Cortex of kidney (tissue), 1 donor: ENCODE measurements at places on chromosomes 13 and 19.

GRCh38 chr13:46580362-46580839 is 27.4 kb downstream of the LRCH1 start:
- DNase-seq, result no peak

- no peak for DNase-seq
Observed at GRCh38 chr19:48991873-48992580, 1.1 kb downstream of the GYS1 start.

GRCh38 chr13:113053801-113054604 is 51.6 kb upstream of the F7 start:
- DNase-seq, result no peak

GRCh38 chr19:275958-276646 is 15.1 kb downstream of the PLPP2 start:
- DNase-seq, result no peak

DNA sequence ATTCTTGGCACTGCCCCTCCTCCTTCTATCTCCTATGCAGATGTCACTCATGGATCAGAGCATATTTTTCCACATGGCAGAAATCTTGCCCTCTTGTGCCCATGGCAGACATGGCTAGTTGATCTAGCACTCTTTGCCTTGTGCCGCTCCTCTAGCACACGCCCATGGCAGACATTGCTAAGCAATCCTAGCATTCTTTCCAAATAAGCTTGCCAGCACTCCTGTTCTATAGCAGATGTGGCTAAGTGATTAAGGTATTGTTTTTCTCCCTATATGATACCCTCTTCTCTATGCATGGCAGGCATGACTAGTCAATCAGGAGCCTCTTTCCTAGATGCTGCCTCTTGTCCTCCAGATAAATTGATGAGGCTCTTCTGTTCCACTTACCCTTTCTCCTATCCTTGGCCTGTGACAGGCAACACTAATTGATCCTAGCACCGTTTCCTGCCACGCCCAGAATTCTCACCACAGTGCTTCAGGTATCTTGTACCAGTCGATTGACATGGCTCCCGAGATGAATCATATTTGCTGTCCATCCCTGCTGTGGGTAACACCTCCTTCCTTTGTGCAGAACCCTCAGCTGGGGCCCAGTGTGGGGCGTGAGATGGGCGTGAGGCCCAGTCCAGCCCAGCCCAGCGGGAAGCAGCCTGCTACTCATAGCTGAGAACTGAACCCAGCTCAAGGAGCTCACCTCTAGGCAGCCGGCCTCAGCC is 26.9 kb downstream of the TMED1 start:
- no peak for DNase-seq

GRCh38 chr19:42290523-42291434 is 11.2 kb upstream of the PRR19 start:
- no peak for DNase-seq
